NCI-H187 treated with DMSO at 0.1 percent for 48 hours (cell line): ENCODE measurements at places on chromosomes 3 and 15.

- no peak for DNase-seq
Measured at GRCh38 chr3:169759256-169759655, 5.6 kb downstream of the TERC start.

DNA sequence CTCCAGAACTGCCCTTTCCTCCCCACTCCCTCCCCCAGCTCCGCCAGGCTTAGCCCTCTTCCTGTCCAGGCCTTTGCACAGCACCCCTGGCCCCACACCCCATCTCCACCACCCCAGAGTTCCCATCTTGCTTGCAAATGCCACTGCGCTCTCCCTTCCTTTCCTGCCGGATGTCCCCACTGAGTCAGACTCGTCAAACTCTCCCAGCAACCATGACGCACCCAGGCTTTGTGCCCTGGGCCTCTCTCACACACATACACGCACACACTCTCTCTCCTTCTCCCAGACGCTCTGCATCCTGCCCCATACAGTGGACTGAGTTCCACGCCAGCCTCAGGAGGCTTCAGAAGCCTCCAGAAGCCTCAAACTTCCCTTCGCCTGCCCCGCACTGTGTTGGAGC, 2.8 kb upstream of the CCDC9B start:
- no peak for DNase-seq

DNA sequence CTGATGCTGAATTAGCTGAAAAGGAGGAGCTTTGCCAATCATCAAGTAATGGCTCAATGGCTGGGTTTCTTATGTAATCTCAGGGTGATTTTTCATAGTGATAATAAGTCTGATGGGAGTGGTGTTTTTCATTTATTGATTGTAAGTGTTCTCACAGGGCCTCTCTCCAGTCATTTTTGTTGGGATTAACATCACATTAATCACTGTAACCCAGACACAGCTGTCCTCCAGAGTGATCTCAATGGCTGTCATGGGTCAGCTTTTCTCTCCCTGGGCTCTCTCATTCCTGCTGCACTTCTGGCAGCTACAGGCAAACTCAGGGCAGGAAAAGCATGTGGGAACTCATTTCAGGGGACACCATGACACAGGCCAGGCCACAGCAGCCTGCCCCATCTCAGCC, 162.9 kb downstream of the LRTM1 start:
- no peak for DNase-seq

DNA sequence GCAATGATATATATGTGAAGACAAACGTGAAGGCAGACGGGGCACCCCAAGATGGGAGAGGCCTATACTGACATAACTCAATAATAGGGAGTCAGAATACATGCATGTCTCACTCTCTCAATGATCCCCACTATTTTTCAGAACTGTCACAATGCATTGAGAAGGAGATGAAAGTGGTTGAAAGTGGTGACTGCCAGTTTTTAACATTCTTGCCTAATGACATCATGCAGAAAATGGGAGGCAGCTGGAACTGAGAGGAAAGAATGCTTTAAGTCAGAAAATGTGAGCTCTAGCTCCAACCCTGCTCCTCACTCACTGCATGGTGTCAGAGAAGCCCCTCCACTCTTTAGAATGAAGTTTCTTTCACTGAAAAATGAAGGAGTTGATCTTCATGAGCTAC, 55.3 kb upstream of the P2RY1 start:
- DNase-seq, result no peak

- DNase-seq, result no peak
Measured at GRCh38 chr3:21778715-21779114, 27.7 kb upstream of the ZNF385D start.

DNA sequence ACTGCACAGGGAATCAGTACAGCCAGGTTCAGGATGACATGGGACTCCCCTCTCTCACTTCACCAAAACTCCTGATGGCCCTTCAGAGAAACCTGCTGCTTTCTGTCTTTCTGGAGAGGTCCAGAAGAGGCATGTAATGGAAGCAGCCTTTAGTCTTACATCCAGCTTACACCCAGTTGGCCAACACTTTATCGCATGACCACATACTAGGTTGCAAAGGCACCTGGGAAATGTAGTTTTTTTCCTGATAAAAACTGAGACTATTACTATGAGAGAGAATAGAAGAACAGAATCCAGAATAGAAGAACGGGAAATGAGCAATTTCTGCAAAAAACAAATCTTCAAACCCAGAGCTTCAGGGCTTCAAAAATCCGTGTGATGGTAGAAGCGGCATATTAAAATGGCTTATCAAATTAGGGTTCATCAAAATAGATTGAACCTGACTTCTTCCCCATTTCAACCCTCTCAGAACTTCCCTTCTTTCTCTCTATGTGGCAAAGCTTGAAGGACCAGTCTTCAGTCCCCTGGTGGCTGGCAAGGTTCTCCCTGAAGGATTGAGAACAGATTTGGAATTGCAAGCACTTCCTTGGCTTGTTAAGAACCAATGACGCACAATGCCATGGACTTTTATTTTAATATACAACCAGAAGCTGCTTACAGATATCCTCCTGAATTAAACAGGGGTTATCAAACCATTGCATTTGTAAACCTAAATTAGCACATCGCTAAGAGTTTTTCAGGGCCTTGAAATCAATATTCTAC, 34.4 kb downstream of the CORO2B start:
- no peak for DNase-seq

GRCh38 chr15:68478853-68479252, 46.9 kb upstream of the ITGA11 start:
- DNase-seq, result no peak

- DNase-seq, result no peak
Measured at GRCh38 chr15:94259121-94259751, 27.9 kb downstream of the MCTP2 start.

DNA sequence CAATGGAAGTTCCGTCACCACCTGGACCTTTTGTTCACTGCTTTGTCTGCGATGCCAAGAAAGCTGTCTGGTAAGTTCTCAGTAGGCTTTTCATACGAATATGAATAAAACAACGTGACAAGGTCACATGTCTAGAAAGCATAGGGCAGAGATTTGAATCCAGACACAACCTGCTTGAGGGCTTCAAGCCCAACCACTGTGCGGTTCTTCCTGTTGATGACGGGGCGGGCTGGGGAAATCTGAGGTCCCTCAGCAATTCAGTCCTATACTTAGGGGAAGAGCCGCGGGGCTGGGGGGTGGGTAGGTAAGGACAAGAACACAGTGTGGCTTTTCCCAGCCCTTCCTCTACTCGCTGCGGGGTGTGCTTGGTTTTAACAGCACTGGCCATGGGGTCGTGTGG, 32.4 kb upstream of the SMAD3 start:
- DNase-seq, result no peak

DNA sequence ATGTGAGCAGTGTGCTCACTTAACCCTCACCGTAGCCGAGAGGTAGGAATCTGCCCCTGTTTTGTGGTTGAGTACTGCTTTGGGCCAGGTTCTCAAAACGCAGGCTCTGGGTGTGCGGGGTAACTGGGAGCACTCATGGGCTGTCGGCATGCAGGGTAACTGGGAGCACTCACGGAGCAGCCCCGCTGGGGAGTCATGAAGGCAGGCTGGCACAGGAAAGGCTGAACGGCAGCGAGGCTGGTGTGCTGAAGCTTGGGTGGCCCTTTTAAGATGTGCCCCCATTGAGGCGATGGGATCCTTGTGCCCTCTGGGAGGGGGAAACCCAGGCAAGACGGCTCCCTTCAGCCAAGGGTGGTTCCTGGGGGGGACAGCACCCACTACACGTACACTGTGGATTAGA, 44.6 kb upstream of the VPS8 start:
- DNase-seq, result no peak

GRCh38 chr15:96702589-96702988, 372.1 kb downstream of the NR2F2 start:
- DNase-seq, result no peak

GRCh38 chr3:42732829-42733459, 30.3 kb upstream of the HHATL start:
- no peak for DNase-seq

GRCh38 chr3:72976281-72976741, 20.3 kb upstream of the PPP4R2 start:
- no peak for DNase-seq

DNA sequence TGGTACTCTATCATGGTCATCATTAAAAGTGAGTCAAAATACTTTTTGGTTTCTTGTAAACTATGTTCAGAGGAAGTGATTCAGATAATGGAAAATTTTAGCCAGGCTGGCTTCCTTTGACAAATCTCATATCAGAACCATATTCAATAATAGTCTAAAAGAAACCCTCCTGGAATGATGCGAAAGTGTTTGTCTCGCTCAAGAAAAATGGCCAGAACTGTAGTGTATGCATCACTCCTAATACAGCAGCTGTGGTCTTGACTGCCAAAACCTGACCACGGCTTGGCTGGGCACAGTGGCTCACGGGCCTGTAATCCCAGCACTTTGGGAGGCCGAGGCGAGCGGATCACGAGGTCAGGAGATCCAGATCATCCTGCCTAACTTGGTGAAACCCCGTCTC, 35.6 kb upstream of the KCNMB2 start:
- no peak for DNase-seq

DNA sequence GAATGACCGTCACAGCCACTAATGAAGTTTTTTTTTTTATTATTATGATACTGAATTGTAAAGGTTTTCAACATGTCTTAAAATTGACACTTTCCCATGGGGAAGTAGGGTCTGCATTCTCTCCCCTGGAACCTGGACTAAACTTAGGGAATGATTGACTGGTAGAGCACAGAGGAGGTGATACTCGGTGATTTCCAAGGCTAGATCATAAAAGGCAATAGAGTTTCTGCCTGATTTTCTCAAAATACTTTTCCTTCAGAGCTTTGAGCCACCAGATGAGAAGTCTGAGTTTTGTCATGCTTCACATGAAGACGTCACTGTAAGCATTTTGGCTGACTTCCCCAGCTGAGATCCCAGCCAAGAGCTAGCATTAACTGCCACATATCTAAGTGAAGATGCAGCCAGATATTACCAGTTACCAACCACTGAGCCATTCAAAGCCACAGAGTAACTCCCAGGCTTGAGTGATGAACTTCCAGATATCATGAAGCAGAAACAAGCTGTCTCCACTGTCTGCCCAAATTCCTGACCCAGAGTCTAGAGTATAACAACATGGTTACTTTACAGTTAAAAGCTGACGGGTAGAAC, 105.8 kb downstream of the LSAMP start:
- DNase-seq, result no peak

GRCh38 chr15:38217788-38218609, 34.6 kb upstream of the SPRED1 start:
- DNase-seq, result peak; percentile 32

DNA sequence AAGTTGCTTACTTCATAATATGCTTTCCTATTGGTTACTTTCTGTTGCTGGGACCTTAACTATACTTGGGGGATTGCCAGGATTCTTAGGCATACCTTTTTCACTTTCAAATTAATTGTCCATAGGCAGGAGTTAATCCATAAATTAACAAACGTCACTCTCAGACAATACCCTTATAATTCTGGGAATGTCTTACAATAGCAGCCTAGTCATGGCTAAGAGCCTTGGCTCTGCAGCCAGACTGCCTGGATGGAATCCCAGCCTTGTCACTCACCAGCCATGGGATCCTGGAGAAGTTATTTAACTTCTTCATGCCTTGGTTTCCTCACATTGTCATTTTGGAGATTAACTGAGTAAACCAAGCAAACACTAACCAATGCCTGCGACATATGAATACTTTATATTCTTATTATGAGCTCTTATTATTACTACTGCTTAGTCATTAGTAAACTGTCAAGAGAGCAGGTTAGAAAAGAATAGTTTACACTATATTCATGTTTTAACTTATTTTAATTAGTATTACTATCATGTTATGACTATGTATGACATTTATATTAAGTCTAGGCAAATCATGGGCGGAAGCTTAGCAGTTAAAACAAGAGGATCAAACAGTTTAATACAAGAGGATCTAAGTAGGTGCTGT, 29.0 kb downstream of the GYG1 start:
- DNase-seq, result no peak

- no peak for DNase-seq
Measured at GRCh38 chr3:101925564-101925963, 76.2 kb downstream of the NFKBIZ start.

DNA sequence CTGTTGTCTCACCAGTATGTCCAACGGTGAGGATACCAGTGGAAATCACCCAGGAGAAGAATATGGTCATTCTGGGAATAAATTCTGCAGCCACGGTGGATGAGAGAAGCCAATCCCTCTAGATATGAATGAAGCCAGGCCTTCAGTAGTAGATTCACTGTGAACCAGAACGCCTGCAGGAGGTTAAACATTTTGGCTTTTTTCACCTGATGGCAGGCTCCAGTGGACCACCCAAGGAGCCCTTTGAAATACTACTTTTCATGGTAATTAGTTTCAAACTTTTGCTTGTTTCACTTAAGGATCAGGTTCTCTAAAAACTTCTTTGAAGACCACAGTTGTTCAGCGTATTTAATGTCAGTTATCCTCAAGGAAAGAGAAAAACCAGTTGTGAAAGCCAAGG, 353.4 kb downstream of the RORA start:
- DNase-seq, result no peak

- no peak for DNase-seq
Measured at GRCh38 chr3:158333736-158334135, 223.8 kb downstream of the RSRC1 start.

- no peak for DNase-seq
Measured at GRCh38 chr15:56959318-56959648, 40.8 kb downstream of the TCF12 start.

DNA sequence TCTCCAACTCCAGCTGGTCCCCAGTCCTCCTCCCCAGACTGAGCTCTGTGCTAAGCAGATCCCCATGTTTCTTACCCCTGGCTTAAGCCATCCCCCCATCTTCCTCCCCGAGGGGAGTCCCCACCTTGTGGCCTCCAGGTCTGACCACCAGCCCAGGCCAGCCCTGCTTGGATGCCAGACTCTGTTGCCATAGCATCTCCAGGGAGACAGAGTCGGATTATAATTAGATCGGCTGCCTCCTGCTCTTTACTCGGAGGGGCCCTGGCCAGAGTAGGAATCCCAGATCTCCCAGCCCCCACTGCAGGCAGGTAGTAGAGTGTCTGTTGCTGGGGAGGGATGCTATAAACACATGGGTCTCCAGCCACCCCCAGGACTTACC, 2.4 kb downstream of the KLHDC8B start:
- no peak for DNase-seq

GRCh38 chr15:39078026-39078425, 502.9 kb upstream of the THBS1 start:
- DNase-seq, result no peak

GRCh38 chr3:125110876-125111480, 55.2 kb upstream of the HEG1 start:
- DNase-seq, result no peak

DNA sequence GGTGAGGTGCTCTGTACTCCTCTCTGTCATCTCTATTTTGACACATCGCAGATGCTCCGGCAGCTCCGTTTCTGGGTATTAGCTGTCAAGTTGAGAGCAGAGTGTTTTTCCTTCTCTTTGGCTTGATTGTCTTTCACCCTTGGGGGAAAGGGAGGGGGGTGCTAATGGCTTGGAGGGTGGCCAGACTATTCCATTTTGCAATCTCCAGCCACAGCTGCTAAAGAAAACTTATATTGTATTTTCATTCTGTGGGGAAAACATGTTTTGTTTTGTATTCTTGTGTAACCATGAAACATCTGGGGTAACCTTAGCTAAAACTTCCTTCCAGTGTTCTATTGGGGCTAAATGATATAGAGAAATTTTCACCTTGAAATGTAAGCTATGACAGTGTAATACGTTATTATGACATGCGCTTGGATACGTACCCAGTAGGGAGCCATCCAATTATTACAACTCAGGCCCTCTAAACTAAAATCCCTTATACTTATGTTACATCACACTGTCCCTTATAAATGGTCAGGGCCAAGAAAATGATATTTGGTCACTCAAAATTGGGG, 14.0 kb upstream of the LARP6 start:
- DNase-seq, result no peak

GRCh38 chr3:191391861-191392808, 61.8 kb upstream of the UTS2B start:
- DNase-seq, result no peak

GRCh38 chr15:66782785-66783184, 80.7 kb downstream of the SMAD6 start:
- no peak for DNase-seq
